Activated CD4-positive, alpha-beta T cell treated with anti-CD3 and anti-CD28 coated beads for 4 hours (primary cell): ENCODE measurements at places on chromosomes 1 and 21.

- no peak for DNase-seq
These were observed 314.9 kb upstream of the DEPDC1 start for GRCh38 chr1:68811806-68812205.

DNA sequence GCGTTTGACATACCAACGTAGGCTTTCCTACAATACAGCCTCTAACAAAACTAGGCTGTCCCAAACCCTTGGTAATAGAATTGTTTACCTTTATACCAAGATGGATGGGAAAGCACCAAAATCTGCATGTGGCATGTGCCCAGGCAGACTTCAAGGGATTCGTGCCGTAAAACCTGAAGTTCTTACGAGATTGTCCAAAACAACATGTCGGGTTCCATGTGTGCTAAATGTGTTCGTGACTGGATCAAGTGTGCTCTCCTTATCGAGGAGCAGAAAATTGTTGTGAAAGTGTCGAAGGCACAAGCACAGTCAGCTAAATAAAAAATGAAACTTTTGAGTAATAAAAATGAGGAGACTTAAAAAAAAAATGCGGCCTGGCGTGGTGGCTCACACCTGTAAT is 5.1 kb downstream of the RPS27 start:
- DNase-seq, result no peak

DNA sequence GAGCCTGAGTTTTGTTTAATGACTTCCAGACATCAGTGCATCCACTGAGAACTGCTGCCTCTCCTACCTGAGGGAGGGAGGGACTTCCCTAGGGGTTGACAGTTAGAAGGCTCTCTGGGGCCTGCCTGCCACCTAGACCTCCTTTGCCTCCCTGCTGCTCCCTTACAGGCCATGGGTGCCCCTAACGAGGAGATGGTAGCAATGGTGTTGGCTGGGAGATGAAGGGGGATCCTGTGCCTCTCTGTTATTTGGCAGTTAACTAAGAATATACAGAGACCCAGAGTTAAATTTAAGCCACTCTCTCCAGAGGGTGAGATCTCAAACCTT is 66.1 kb downstream of the UBE2U start:
- DNase-seq, result no peak

DNA sequence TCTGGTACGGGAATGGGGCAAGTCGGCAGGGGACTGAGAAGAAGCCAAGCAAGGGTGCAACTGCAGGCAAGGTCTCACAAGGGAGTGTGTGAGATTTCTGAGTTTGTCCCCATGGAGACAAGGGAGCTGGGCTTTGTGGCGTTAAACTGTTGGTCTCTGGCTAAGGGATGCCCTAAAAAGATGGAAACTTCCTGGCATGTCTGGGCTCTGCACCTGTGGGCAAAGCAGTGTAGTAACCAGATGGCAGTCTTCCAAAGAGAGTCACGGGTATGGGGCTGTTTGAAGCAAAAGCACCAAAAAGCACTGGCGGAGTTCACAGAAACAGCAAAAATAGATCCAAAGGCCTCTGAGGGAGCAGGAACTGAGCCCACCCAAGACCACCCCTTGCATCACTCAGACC is 104.8 kb upstream of the SLC44A3 start:
- DNase-seq, result no peak

DNA sequence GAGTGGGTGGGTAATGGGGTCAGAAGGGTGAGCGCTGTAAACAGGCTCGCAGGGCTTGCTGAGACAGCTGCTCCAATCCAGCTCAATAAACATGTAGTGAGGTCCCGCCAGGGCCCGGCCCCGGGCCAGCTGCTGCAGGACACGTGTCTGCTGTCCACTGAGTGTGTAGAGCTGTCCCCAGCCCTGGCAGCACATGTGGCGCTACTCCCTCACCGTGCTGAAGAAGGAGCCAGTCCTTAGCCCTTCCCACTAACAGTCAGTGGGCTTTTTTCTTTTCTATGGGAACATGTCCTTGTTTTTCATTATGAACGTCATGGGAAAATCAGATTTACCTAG is 78.9 kb upstream of the C1orf174 start:
- DNase-seq, result no peak

DNA sequence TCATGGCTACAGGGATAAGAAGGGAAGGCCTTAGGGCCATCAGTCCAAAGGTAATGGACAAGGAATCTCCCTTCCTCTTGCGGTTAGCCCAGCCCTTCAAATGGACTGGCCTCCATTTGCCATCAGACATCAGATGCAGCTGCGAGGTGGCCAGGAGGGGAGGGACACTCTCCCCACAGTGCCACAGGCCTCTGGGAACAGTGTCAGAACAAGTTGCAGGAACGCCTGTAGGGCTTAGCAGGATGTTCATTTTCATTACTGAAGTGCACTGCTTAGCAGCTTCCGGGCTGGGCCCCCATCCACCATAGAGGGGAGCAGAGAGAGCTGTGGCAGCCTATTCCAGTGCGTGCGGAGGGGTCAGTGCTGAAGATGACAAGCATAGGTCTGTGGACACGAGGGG is 127.5 kb downstream of the GALNT2 start:
- no peak for DNase-seq

- DNase-seq, result no peak
These were observed 282 bp upstream of the LYPLAL1 start for GRCh38 chr1:219173434-219173757.

DNA sequence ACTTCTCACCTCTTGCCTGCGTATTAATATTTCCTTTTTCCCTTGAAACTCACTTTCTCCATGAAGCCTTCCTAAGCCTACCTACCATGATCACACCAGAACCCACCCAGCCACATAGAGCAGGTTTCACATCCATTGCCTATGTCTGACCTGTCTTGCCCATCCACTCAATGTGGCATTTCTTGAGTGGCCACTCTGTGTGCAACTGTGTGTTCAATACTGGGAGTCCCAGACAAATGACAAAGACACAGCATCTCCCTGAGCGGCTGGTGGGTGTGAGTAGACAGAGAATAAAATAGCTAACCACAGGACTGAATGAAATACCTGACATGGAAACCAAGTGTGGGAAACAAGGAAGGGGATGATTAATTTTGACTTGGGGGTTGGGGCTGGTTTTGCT is 3.1 kb downstream of the PTGFRN start:
- DNase-seq, result no peak

DNA sequence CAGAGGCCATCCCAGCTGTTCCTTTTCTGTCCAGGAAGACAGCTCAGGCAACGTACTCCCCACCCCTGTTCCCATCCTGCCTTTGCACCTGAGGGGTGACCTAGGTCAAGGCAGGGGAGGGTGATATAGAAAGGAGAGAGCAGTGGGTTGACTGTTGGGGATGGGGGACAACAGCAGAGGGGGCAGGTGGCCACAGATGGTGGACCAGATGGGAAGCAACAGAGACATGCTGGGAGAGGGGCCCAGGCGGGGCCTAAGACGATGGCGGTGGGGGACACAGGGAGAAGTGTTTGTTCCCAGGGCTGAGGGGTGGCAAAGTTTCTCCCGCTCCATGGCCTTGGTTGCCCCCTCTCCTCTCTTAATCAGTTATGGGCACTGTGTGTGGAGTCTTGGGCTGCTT is 6.3 kb downstream of the CELSR2 start:
- no peak for DNase-seq

DNA sequence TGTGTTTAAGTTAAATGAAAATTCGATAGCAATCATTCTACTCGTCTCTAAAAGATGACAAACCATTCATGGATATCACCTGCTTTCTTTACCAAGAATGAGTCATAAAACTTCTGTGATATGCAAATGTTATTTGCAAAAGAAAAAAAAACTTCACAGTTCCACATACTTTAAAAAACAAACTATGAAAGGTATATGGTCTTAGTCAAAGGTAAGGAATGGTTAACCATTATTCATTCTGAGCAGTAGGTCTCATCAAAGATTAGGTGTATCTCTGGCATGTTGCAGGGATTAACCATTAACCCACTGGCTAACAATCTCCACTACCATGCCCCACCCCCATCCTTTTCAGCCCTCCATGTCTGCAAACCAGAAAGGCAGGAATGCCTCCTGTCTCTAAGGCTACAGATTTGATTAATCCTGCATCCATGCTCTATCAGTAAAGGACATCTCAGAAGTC is 44.4 kb downstream of the PTPN14 start:
- DNase-seq, result no peak

- no peak for DNase-seq
These were observed 591.2 kb upstream of the PTBP2 start for GRCh38 chr1:96130432-96130831.

DNA sequence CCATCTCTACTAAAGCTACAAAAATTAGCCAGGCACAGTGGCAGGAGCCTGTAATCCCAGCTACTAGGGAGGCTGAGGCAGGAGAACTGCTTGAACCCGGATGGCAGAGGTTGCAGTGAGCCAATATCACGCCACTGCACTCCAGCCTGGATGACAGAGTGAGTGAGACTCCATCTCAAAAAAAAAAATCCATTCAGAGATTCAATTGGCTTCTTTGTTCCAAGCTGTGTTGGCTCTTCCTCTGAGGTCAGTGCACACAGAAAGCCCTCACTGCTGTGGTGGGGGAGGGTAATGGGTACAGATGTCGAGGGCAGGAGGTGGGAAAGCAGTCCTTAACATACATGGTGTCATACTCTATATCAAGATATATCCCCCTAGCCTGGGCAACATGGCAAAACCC is 14.7 kb downstream of the TIE1 start:
- no peak for DNase-seq

- DNase-seq, result no peak
These were observed 36.6 kb upstream of the LPAR3 start for GRCh38 chr1:84929581-84929980.

GRCh38 chr1:920521-920920 is 3.2 kb upstream of the SAMD11 start:
- DNase-seq, result no peak

DNA sequence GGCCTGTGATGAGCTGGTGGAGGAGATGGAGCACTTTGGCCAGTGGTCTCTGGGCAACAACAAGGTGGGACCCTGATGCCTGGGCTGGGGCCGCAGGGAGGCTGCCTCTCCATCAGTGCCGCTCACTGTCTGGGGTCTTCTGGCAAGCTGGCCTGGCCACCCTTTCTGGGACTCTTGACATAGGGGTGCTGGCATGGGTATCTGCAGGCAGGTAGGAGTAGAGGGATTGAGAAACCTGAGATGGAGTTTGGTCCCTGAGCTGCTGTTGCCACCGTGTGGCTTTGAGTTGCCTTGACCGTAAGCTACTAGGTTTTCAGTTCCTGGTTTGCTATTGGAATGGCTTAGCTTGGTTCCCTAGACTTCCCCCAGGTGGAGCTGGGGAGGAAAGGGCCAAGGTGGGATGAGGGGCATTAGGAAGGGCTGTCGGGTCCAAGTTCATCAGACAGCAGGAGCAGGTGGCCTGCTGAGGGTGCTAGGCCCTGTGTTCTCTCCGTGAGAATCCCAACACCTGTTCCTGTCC is 13.2 kb upstream of the MFN2 start:
- no peak for DNase-seq

DNA sequence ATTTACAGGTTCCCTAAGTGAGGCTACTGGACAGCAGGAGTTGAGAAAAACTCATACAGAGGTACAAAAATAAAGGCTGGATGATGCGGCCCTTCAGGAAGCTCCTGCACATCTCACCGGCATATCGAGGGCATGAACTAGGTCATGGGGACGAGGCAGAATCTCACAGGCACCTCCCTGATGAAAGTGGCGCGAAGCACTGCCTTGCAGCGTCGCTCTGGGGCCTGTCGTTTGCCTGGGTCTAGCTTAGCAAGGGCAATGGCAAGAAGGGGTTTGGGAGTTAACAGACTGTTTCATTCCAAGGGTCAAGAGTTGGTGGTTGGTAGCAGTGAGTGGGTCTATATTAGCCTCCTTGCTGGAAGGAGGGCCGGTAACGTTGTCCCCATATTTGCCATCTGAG is 103.5 kb upstream of the IRF2BP2 start:
- DNase-seq, result no peak

GRCh38 chr1:156200044-156200443 is 6.1 kb downstream of the SLC25A44 start:
- DNase-seq, result no peak

- no peak for DNase-seq
These were observed 6.5 kb downstream of the EVI5 start for GRCh38 chr1:92778376-92778775.

- DNase-seq, result no peak
These were observed 28.0 kb upstream of the ATP1A1 start for GRCh38 chr1:116345011-116345410.

GRCh38 chr1:29856340-29857114 is 620.2 kb downstream of the PTPRU start:
- no peak for DNase-seq

- DNase-seq, result no peak
These were observed 25.7 kb downstream of the TMPRSS2 start for GRCh38 chr21:41482301-41482700.

DNA sequence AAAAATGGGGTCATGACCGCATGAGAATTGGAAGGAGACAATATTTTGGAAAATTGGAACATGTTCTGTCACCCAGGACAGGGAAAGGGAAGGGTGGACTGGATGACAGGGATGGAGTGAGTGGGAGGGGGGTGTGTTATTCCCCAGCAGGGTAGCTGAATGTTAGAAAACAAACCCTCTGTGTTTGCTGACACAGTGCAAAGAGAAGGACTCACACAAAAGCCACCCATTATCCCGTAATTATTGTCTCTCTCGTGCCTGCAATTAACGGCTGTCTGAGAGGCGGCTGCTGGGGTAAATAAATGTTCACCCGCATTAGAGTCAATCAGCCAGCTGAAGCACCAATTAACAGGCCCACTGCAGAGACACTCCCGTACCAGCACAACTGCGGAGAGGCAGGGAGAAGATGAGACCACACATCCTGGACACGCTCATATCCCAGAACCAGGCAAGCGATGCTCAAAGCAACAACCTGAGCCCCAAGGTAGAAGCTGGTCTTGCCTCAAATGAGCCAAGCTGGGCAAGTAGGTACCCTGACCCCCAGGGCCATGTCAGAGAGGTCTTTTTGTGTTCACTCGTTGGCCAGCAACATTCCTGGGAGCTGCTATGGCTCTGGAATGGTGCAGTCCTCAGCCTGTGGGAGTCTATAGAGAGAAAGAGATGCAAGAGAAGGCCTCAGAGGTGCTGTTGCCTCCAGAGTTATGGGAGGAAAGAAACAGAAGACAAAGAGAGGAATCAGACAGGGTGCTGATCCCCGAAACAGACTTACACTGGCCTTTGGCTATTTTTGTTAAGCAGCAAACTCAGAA is 19.4 kb downstream of the PLEKHA6 start:
- no peak for DNase-seq

- DNase-seq, result no peak
These were observed 11.5 kb upstream of the THRAP3 start for GRCh38 chr1:36212782-36213181.
